ENCODE measurements at places on chromosomes 12 and 14.

GRCh38 chr14:77495334-77495733 lies 3.3 kb downstream of the ISM2 start:
- DNase-seq = no peak

GRCh38 chr12:52022841-52023181 lies 16.1 kb downstream of the TAMALIN start:
- no peak for DNase-seq

GRCh38 chr12:71041476-71041875 lies 116.3 kb downstream of the TSPAN8 start:
- no peak for DNase-seq

GRCh38 chr12:87988534-87988933 lies 40.7 kb downstream of the C12orf50 start:
- no peak for DNase-seq

GRCh38 chr14:58792416-58792815 lies 154.7 kb downstream of the DACT1 start:
- no peak for DNase-seq

DNA sequence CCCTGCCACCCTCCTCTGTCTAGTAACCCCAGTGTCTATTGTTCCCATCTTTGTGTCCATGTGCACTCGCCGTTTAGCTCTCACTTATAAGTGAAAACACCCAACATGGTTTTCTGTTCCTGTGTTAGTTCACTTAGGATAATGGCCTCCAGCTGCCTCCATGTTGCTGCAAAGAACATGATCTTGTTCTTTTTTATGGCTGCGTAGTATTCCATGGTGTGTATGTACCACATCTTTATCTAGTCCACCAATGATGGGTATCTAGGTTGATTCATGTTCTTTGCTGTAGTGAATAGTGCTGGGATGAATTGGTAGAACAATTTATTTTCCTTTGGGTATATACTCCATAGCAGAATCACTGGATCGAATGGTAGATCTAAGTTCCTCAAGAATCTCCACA lies 51.0 kb upstream of the RFLNA start:
- no peak for DNase-seq

- no peak for DNase-seq
Observed at GRCh38 chr14:36208690-36209278, 32.3 kb upstream of the PTCSC3 start.

- DNase-seq = no peak
Observed at GRCh38 chr14:69663300-69663643, 51.9 kb downstream of the SUSD6 start.

DNA sequence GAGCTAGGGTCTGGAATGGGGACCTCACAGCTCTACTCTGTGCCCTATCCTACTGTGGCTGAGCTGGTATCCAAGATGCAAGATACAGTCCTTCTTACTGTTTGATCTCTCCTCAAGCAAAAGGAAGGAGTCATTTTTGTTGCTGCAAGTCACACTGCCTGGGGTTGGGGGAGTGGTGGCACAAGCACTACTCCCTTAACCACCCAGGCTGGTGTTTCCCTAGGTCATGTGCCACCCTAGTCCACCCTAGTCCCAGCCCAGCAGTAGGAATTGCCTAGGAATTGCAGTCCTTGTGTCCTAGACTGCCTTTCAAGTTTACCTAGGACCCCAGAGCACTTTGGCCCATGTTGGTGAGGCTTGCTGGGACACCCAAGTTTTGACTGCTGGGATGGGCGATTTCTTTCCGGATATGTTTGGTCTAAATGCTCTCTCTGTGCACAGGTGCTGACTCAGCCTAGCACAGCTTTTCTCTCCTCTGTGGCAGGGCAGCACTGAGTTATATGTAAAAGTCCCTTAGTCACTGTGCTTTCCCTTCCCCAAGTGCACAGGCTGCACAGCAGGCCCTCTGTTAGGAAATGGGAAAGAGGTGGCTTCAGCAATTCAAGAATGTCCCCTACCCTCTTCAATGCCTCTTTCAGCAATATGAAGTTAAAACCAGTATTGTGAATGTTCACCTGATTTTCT lies 54.9 kb downstream of the SLC6A15 start:
- DNase-seq = no peak

DNA sequence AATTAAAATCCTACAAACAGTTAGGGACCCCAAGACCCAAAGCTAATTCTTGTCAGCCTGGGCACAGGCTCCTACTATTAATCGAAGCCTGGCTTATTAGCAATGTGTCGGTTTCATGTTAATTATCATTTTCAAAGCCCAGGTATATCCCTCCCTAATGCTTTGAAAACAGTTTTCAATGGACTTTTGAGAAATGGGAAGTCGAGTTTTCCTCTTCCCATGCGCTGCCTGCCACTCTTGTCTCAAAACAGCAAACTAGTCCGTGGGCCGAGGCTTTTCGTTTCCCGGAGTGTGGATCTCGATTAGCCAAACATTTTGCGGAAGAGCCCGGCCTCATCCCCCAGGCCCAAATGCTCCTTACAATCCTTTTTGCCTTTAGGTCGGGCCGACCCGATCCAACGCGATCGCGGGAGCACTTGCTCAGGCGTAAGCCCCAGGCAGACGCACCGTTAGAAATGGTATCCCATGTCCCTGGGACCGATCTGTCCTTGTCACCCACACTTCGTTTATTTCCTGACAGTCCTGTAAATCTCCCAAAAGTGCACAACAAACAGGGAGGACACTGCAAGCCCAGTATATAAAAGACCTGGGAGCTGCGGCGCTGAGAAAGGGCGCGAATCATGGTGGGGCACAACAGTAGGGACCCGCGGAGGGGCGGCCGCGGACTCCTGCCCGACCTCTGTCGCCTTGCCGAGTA lies 1.5 kb downstream of the SIX6 start:
- no peak for DNase-seq

DNA sequence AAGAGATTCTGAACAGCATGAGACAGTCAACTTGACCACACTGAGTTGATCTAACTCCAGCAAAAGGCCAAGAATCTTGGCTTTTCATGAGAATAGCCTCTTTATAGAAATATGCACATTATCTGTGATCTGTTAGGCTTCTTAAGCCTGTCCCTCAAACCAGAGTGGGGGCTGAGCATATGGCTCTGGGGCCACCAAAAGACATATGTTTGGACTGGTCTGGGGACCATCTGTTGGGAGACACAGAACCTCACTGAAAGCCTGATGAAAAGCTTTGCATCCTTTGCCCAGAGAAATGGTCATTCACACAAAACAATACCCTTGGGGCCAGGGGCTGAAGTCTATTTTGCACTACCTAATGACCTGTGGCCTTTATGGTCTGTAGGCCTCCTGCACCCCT lies 165.3 kb upstream of the PRMT8 start:
- DNase-seq = no peak

DNA sequence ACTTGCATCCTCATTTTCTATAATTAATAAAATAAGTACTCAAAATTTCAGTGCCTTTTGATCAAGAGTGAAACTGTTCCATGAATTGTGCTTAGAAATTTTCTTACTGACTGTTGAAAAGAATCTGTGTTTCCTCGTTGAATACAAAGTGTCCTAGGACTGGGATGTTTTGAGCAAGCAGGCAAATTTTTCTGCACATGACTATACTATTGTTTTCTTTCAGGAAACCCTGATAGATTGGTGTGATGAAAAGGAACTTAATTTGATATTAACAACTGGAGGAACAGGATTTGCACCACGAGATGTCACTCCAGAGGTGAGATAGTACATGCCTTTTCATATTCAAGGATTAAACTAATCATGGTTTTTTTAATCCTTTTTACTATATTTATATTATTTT lies 316.3 kb downstream of the GPHN start:
- no peak for DNase-seq

DNA sequence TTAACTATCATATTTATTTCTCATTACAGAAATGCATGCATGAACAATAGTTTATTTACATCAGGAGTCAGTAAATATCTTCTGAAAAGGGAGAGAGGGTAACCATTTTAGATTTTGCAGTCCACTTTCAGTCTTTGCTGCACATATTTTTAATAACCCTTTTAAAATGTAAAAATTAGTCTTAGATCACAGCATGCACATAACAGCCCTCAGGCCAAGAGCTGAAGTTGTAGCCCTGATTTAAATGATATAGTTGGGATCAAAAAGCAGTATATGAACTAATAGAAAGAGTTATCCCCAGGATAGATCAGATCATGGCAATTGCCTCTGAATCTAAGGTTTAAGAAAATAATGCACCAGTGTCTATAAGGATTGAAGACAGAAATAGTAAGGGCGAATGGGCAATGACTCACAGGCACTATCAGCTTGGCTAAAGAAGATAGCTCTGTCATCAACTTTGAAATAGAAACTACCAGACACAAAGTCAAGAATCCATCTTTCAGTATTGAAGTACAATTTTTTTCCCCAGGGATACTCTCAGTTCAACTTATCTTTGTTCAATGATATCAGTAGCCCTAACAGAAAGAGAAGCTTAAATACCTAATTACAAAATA lies 13.1 kb upstream of the CLEC7A start:
- DNase-seq = no peak

DNA sequence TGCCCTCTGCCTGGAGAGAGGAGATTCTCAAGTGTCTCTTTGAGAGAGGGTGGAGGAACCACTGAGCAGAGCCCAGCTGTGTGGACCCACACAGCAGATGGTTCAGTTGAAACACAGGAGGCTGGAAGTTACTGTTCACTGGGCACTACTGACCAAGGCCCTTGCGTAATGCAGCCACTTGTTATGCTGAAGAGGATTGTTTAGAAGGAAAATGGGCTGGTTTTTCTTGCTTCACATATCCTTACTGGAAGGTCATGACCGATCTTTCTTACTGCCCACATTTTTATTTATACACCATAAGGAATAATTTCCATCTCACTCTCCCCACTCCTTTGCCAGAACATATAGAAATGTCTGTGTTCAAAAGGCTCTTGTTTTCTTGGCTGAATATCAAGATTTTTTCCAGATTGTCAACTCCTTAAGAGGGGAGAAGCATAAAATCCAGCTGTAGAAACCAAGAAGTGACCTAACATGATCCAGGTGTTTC lies 375.1 kb upstream of the DDHD1 start:
- no peak for DNase-seq

DNA sequence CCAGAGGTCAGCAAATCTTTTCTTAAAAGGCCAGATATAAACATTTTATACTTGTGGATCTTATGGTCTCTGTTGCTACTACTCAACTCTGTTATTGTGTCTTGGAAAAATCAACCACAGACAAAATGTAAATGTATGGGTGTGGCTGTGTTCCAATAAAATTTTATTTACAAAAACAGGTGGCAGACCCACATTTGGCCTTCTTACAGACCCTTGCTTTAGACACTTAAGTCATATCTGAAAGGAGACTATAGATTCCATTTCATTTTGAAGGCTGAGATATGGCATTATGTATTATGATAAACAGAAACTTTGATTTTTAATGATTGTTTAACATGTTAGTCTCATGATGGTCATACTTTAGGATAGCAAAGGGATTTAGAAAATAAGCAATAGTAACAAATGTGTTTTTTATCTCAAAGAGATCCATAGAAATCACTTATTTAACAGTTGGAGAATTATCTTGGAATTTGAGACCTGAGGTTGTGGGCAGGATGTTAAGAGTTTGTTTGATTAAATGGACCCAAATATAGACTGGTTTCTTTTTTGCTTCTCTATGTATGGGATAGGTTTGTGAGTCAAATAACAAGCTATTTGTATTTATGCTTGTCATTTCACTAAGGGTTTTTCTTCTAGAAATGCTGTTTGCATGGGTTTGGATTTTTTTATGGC lies 51.2 kb downstream of the PPFIBP1 start:
- DNase-seq = no peak

GRCh38 chr12:82867762-82868500 lies 181.2 kb downstream of the TMTC2 start:
- no peak for DNase-seq

DNA sequence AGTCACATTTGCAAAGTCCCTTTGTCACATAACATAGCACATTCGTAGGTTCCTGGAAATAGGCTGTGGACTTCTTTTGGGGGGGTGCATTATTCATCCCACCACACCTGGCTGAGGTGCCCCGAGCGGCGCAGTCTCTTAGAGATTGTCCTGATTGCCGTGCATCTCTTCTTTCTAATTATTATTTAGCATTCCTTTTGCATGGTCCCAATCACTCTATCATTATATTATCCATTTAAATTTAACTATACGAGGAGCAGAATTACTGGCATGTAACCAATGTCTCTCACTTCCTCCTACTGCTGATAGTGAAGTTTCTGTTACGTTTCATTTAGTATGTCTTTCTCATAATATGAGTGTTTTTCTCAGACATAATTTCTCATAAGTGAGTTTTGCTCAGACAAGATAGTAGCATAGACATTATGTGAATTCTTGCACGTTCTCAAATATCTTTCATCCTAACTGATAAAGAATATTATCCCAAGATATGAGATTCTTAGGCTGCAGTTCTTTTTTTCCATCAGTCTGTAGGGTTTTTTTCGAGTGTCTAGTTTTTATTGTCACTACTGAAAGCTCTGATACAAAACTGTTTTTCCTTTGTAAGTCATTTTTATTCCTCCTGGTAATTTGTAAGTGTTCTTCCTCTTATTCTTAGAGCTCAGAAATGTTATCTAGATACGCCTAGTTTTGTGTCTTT lies 444.3 kb downstream of the NELL2 start:
- no peak for DNase-seq

GRCh38 chr14:56759633-56760032 lies 50.6 kb downstream of the OTX2 start:
- DNase-seq = no peak

- no peak for DNase-seq
Observed at GRCh38 chr12:66210840-66211239, 21.8 kb downstream of the IRAK3 start.

DNA sequence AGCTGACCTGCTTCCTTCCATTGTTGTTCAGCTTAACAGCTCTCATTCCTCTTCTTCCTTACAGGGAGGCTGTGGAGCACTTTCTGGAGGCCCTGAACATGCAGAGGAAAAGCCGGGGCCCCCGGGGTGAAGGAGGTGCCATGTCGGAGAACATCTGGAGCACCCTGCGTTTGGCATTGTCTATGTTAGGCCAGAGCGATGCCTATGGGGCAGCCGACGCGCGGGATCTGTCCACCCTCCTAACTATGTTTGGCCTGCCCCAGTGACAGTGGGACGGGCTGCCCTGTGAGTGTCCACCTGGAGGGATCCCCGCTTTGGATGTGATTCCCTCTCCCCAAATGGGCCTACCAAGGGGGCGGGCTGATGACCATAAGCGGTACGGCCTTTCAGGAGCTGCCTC lies 20.5 kb downstream of the PEX5 start:
- no peak for DNase-seq

DNA sequence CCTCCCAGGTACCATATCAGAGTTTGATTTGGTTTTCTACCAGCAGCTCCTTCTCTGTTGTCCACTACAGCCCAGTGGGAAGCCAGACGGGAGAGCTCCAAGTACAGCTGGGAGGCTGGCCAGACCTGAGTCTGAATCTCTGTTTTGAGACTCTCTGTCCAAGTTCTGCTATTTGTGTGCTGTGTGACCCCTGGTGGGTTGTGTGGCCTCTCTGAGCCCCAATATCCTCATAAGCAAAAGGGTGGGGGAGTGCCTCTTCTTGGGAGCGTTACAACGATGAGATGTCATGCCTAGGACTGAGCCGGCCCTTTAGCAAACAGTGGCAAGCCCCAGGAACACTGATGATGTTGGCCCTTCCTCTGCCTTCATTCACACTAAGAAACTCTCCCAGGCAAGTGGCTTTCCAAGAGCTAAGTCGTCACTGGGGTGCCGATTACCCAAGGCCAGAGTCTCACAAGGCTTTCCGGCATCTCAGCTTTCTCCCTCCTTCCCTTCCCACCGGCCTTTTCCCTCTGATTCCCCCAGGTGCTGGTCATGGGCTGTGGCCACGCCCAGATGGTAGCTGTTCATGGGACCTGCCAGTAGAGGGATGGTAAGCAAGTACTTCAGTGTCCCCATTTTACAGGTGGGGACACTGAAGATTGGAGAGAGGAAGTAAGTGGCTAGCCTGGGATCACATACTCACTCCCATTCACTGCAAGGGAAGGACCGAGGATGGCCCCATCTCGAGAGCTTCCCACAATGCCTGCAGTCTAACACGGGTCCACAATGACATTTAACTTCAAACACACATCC lies 47.7 kb downstream of the BCL11B start:
- DNase-seq = no peak

All from GM12891 (cell line).